IMR-90 (cell line): ENCODE measurements at places on chromosomes 7 and 10.

- DNase-seq = no peak
Observed at GRCh38 chr7:132397070-132397469, 179.2 kb downstream of the PLXNA4 start.

DNA sequence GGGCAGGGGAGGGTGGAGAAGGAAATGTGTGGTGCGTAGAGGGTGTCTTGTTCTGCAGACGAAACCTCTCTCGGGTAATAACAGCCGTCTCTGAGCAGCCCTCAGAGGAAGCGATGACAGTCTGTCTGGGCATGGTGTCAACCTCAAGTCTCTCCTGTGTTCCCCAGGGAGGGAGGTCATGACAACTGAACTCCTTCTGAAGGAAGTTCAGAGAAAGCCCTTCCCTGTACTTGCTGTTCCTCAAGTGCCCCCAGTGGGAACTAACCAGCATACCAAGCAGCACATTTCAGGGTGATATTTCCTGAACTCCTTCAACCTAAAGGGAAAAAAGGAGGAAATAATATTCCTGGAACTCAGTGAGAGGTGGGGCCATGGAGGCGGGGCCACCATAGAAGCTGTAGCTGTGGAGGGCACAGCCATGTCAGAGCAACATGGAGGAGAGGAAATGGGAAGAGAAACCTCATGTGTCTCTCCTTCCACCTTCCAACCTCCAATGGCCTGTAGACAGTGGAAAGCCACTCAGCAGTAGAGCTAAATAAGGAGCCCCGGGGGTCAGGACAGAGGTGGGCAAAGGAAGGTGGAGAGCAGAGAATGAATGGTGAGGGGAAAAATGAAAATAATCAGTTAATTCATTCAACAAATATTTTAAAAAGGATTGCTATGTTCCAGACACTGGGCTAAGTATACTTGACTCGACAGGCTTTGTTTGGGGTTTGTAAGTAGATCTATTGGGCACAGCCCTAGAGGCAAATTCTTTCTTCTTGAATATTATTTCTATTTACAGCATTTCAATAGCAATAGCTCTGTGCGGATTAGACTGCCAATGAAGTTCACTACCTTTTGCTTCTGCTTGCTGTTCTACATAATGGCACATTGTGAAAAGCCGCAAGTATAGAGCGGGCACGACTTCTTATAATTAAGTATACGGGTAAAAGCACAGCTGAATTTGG lies 61.0 kb upstream of the AOAH start:
- no peak for DNase-seq

GRCh38 chr10:118823256-118823907 lies 68.6 kb upstream of the CACUL1 start:
- DNase-seq = no peak

DNA sequence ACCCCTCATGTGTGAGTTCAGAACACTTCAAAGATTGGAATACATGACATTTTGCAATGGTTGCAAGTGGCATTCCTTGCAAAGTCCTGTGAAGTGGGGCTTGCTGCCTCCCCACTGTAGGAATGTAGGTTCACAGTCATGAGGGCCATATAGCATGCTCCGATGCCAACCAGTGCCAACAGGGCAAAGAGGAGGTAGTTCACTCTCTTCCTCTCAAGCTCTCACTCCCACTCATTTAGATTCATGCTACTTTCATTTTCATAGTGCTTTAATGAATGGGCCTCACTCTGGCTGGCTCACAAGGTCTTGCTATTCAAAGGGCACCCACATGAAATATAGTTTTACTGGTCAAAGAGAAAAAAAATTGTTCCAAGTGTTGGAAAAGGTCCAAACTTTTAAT lies 169.9 kb upstream of the AOAH start:
- no peak for DNase-seq

GRCh38 chr7:17104419-17104818 lies 194.0 kb upstream of the AHR start:
- DNase-seq = no peak

DNA sequence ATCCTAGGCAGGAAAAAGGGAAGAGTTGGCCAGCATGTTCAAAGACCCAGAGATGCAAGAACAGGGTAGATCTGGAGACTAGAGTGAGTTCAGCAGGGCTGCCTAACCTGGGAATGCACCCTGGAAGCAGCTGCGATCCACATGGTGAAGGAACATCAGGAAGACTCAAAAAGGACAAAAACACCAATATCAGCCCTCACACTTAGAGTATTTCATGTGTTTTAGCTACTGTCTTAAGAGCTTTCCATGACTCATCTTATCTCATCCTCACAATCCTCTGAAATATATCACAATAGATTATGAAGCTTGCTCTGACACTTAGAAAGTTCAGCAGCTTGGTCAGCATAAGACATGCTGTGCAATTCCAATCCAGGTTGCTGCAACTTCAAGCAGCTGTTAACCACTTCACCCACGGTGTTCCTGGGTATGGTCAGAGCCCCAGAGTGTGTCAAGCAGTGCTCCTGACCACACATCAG lies 380.9 kb downstream of the PARD3 start:
- peak; percentile 78 for DNase-seq

DNA sequence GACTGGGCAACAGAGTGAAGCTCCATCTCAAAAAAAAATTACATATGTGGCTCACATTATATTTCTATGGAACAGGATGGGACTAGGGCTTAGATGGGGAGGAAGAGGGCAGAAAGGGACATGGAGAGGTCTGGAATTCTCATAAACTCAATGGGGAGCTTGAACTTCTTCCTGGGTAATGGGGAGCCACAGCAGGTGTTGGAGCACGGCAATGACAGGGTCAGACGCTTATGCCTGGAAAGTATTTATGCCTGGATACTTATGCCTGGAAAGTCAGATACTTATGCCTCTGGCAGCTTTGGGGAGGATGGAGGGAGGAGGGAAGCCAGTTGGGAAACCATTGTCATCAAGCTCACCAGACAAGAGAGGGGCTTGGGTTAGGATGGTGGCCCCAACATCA lies 36.8 kb downstream of the TMEM130 start:
- DNase-seq = no peak

GRCh38 chr7:91264046-91264923 lies at the start of gene FZD1:
FZD1 (plus strand) TSS chr7:91264433; CDS start chr7:91264881, 448 bp downstream.
- peak; percentile 99 for DNase-seq

DNA sequence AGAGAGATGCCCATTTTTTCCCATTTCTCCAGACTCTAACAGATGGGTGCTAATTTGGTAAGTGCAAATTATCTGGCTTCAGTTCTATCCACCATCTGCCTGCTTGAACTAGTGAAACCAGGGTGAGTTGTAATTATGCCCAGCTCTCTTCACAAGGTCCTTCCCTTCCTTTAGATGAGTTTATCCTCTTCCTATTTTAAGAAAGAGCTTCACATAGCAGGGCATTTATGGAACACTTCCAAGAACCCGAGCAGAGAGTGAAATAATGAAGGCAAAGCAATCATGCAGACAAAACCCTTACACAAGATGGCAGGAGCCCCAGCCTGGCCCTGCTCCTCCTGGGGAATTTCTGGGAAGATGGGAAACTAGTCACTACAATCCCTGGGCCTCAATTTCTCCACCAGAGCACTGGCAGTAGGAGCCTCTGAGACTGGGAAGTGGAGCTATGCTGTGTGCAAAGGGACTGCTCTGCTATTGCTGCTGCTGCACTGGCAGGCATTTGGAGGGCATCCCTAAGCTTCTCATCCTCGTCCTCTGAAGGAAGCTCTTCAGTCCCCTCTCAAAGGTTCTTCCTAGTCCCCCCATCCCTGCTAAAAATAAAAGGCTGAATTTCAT lies 33.7 kb upstream of the PLXNA4 start:
- no peak for DNase-seq

DNA sequence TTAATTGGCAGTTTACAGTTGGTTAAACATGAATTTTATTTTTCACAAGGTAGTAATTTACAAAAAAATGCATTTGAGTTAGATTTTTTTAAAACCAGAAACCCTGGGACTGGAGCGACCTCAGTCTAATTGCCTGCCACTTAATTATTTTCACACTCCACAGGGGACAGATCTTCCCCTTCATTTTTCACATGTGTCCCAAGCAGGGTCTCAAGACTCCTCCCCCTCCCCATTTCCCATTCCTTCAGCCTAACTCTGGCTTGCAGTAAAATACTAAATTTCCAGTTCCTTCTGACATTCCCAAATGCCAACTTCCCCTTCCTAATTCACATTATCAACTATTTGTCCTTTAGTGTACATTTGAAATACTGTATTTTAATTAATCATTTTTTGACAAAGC lies 948 bp downstream of the ZNF138 start:
- no peak for DNase-seq

DNA sequence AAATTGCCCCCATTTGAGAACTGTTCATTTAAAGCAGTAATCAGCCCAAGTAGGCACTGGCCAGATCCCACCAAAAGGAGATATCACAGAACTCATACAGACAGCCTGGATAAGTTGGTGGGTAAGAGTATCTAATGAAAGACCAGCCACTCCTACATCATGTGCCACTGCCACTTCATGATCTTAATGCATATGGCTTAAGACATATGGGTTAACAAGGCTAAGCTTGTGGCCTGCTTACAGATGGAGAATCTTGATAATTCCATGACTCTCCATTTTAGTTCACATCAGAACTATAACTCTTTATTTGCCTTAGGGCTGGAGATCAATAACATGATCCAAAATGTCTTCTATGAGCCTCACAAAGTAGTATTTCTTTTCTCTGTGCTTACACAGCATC lies 6.8 kb upstream of the IFIT1B start:
- DNase-seq = no peak

- no peak for DNase-seq
Observed at GRCh38 chr10:34539533-34540315, 275.4 kb downstream of the PARD3 start.

- DNase-seq = no peak
Observed at GRCh38 chr10:13840036-13840435, 253.3 kb downstream of the PRPF18 start.

DNA sequence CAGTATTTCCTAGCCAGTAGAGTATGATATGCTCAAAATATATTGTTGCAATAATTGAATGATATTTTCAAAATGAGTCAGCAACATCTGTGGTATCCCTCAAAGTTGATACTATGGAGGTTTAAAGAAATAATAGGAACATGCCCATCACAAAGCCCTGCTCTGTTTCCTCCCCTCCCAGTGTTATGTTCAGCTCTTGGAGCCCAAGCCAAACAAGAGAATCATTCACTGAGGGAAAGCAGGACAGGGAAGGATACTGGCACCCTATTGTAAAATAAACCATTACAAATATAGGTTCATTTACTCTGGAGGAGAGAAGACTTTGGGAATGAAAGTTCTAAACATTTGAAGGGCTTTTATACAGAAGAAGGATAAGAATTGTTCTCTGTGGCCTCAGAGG lies 37.6 kb downstream of the SORCS3 start:
- DNase-seq = no peak

- no peak for DNase-seq
Observed at GRCh38 chr7:128417071-128417470, 7.3 kb upstream of the IMPDH1 start.

GRCh38 chr10:50533296-50533695 lies 90.5 kb downstream of the SGMS1 start:
- DNase-seq = no peak

- DNase-seq = no peak
Observed at GRCh38 chr10:50604049-50604640, 19.6 kb downstream of the SGMS1 start.

- DNase-seq = no peak
Observed at GRCh38 chr7:102205915-102206314, 80.8 kb upstream of the SH2B2 start.

DNA sequence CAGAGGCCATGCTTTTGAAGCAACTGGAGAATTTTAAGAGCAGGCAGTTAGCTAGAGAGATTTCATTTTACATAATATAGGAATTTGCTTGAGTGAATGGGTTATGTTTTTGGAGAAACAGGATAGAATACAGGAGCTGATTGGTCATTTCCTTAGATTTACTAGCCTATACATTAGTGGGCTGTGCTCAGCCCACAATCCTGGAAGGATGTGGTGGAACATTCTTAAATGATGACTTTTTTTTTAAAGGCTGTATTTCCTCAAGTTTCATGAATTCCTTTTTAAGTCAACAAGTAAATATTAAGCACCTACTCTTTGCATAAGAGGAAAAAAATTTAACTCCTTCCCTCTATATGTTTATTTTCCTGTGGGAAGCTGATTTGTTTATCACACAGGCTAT lies 314.4 kb upstream of the BMPER start:
- DNase-seq = peak; percentile 73

GRCh38 chr7:104775531-104775930 lies 238.5 kb upstream of the KMT2E start:
- DNase-seq = no peak

GRCh38 chr7:134184767-134185166 lies 57.6 kb downstream of the LRGUK start:
- peak; percentile 37 for DNase-seq

GRCh38 chr7:111076205-111076604 lies 14.7 kb upstream of the LRRN3 start:
- DNase-seq = peak; percentile 74

DNA sequence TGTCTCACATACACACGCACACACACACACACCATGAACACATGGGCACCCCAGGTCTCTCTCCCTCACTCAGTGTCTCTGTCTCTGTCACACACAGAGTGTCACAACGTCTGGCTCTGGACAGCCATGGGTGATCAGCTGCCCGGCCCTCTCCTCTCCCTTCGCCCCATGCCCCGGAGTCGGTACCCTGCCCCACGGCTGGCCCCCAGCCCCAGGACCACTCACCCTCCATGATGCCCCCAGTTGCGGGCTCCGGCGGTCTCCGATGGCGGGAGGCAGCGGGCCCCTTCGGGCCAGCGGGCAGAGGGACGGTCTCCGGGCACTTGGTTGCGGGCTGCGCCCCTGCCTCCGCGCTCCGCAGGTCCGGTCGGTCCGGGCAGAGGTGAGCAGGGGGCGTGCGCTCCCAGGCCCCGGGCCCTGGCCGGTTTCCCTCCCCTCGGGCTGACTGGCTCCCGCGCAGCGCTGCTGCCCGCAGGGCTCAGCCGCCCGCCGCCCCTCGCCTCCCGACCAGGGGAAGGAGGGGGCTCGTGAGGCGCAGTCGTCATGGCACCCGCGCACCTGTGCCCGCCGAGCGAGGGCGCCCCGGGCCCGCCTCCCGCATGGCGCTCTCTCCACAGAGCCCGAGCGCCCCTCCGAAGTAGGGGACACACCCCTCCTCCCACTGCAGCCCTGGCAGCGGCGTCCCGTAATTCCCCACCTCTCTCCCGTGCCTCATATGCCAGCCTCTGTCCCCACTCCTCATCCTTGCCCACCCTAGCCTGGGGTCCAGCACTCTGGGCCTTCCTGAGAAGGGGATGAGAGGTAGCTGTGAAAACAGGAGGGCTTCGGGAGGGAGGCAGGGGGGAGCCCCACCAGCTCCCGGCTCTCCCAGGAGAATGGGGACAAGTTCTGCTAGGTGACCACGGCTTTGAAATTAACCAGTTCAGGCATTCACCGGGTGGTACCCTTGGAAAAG lies at the start of gene NPFFR1:
NPFFR1 (minus strand) TSS at position 560 of the 955 bp plus-strand sequence; CDS start at position 232, 328 bp downstream.
- DNase-seq = no peak

GRCh38 chr7:101858437-101859385 lies 41.3 kb downstream of the CUX1 start:
- no peak for DNase-seq

GRCh38 chr10:97825020-97825760 lies 24.5 kb upstream of the GOLGA7B start:
- DNase-seq = no peak

DNA sequence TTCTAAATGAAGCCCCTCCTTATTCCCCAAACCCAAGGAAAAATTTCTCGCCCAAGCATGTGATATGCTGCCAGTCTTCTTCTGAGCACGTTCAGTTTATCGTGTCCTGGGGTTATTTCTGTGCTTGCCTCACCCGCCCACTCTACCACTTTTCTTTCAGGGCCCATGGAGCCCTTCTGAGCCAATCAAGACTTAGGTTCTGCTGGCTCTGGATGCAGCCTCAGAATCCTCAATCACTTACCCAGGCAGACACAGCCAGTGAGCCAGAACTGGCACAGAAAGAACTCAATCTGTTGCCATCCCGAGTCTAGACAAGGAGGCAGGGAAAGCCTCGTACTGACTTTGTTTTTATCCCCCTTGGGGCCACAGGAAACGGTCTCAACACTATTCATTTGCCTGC lies 34.2 kb upstream of the C10orf90 start:
- DNase-seq = no peak
